ENCODE measurements at places on chromosomes 2 and 18.

GRCh38 chr2:182668671-182669070 lies 47.4 kb upstream of the DNAJC10 start:
- no peak for DNase-seq

DNA sequence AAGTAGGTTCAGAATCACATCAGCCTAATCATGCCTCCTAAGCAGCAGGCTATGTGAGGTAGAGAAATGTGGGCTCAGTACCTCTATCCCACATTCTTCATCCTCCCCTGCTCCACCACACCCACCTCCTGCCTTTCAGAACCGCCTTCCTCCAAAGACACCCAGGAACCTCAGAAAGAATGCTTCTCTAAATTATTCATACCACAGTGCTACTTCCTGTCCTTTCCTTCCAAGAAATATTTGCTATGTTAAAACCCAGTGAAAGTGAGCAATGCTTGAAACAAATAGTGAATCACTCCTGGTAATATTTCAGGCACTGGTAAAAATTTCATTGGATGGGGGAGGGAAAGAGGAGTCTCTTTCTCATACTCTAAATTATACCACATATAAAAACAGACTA lies 24.0 kb upstream of the CREB1 start:
- DNase-seq, result no peak

DNA sequence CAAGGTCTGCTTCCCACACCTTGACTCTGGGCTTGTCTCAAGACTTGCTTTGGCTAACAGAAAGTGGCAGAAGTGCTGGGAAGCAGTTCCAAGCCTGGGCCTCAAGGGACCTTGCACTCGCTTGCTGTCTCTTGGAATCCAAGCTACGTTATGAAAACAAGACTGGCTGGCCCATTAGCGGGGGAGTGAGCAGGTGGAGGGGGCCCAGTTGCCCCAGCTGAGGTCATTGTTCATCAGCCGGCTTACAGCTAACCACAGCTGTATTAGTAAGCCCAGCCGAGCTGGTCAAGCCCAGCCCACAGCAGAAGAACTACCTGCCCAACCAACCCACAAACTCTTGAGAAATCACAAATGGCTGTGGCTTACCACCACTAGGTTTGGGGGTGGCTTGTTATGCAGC lies 63.1 kb downstream of the MARCO start:
- DNase-seq, result no peak

- no peak for DNase-seq
Measured at GRCh38 chr18:9919564-9920232, 5.9 kb downstream of the VAPA start.

- DNase-seq, result no peak
Measured at GRCh38 chr2:74602586-74603281, 45.4 kb downstream of the M1AP start.

GRCh38 chr18:74457043-74457724 lies at the start of gene DIPK1C:
DIPK1C (minus strand) TSS chr18:74457308; CDS start chr18:74457259, 49 bp downstream.
- DNase-seq, result peak; percentile 48

- DNase-seq, result no peak
Measured at GRCh38 chr2:181163139-181163538, 182.7 kb downstream of the UBE2E3 start.

GRCh38 chr18:10194592-10194991 lies 259.8 kb upstream of the APCDD1 start:
- no peak for DNase-seq

GRCh38 chr18:60200558-60200957 lies 172.0 kb downstream of the MC4R start:
- no peak for DNase-seq
